ENCODE measurements at places on chromosomes 7 and 10.

GRCh38 chr7:135489791-135490190, 20.1 kb downstream of the CNOT4 start:
- DNase-seq, result no peak

- DNase-seq, result no peak
Observed at GRCh38 chr7:47408675-47409074, 173.2 kb downstream of the TNS3 start.

DNA sequence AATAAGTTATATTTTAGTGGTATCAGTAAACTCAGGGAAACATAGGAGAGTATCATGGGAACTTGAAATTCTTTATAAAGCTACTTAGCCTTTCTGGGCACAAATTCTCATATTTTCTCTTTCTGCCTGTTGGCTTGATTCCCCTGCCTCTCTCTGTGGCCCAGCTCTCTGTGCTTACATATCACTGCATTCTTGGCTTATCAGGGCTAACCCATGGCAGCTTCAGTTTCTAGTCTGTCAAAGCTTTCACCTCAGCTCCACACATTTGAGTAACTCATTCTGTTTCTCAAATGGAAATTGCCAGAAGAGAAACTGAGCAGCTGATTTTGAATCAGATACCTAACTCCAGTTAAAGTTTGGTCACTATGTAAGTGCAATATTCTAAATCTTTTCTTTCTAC, 713.1 kb downstream of the DNAJB9 start:
- DNase-seq, result no peak

DNA sequence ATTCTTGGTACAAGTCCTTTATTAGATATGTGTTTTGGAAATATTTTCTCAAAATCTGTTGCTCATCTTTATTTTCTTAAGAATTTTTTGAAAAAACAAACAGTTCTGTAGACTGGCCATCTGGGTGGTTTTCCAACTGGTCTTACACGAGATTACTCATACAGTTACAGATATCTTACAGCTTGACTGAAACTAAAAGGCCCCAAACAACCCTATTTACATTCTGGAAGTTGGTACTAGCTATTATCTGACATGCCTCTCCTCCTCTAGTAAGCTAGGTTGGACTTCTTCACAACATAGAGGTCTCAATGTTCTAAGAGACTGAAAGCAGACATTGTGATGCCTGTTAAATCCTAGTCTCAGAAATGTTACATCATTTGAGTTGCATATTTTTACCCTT, 52.0 kb downstream of the ZNF22 start:
- DNase-seq, result no peak

- no peak for DNase-seq
Observed at GRCh38 chr7:100874300-100874576, 665 bp upstream of the SRRT start.

GRCh38 chr7:131905471-131905973, 349.1 kb upstream of the PODXL start:
- DNase-seq, result no peak

DNA sequence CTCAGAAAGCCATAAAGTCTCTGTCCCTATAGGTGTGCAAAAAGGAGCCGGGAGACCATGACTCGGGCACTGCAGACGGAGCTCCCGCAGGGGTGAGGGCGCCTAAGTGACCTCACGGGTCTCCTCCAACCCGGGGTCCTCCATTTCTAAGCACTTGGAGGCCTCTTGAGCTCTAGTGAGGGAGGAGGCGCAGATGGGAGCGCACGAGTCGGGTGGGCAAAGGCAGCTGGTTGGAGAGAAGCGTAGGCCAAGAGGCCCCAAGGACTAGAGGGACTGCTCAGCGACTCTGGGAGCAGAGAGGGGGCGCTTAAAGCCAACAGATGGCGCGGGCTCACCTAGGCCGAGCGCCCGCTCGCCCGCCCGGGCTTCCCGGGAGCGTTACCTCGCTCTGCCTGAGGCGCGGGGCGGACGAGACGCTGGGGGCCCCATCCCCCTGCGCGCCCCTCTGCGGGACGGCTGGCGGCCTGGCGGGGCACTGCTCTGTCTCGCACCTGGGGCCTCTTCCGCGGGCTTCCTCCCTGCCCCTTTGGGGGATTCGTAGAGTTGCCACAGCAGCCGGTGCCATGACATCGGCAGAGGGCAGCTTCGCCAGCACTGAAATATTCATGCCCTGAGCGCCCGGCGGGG, 523 bp upstream of the CDH23 start:
- DNase-seq, result peak; percentile 14

DNA sequence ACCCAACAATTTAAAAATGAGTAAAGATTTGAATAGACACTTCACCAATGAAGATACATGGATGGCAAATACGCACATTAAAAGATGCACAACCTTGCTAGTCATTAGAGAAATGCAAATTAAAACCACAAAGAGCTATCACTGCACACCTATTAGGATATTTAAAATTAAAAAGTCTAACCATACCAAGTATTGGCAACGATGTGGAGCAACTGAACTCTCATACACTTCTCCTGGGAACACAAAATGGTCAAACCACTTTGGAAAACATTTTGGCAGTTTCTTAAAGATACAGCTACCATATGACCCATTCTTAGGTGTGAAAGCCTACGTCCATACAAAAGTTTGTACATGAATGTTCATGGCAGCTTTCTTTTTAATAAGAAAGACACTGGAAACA, 36.1 kb downstream of the DCLRE1C start:
- DNase-seq, result no peak

DNA sequence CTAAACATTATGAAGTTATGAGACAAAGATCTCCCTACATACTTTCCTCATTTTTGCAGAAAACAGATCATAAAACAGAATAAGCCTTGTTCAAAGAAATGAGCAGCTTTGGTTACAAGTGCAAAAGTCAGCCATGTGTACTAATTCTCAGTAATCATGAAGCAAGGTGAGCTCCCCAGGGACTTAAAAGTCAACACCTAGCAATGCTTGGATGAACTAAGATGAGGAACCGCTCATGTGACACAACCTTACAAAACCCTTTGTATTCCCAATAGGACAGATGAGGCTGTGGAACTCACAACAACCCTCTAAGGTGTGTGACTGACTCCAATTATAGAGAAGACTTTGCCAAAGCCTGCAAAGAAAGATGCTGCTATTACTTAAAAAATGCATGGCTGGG, 154.5 kb downstream of the SLC25A13 start:
- DNase-seq, result no peak

- DNase-seq, result no peak
Observed at GRCh38 chr7:115676080-115676479, 354.5 kb downstream of the TFEC start.

GRCh38 chr10:16653224-16653623, 131.5 kb upstream of the C1QL3 start:
- DNase-seq, result peak; percentile 63

- no peak for DNase-seq
Observed at GRCh38 chr7:155202106-155202871, 95.4 kb upstream of the INSIG1 start.

DNA sequence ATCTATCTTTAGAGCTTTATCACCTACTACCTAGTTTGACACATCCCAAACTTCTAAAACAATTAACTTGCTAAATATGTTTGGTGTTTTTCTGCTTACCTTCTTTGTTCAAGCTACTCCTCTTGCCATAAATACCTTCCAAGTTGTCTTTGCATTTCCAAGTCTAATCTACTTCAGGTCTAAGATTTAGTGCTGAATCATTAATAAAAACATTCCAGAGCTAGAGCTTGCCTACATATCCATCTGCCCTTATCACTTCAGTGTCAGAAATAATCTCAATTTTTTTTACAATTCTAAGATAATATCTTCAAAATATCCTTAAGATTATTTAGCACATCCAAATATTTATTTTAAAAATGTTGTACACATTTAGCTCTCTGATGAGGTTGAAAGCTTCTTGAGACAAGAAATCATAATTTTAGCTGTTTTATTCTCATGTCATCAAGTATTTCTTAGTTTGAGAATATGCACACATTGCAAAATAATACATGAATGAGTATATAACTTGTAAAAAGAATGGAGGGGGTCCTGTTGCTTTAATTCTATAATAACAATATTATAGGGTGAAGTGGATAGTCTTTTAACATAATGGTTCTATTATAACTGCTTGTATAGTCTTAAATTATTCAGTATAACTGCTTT, 466.3 kb downstream of the SEMA3D start:
- DNase-seq, result no peak

- DNase-seq, result no peak
Observed at GRCh38 chr7:21028599-21028998, 241.9 kb upstream of the SP8 start.

GRCh38 chr7:14691597-14692203, 210.9 kb downstream of the DGKB start:
- DNase-seq, result peak; percentile 43

GRCh38 chr10:31972519-31973041, 43.9 kb upstream of the ARHGAP12 start:
- no peak for DNase-seq

DNA sequence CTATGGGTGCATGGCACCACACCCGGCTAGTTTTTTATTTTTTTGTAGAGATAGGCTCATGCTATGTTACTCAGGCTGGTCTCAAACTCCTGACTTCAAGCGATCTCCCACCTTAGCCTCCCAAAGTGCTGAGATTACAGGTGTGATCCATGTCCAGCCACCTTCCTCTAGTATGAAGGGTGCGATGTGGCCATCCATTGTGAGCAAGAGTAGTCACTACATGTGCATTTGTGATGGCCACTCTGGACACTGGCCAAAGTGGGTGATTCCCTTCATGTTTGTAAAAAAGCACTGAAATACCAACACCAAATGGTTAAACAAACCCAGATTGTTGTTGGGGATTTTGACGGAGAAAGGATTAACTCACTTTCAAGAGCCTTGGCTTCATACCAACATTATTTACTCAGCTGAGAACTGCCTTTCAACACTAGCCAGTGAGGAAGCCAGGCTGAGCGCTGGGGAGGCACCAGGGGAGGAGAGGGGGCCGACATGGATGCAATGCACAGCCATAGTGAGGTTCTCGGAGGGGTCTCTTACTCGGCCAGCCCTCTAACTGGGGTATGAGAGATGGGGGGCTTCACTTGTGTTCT, 198.1 kb upstream of the LYZL2 start:
- DNase-seq, result no peak
